Esophagus mucosa (tissue), 1 donor: ENCODE measurements at places on chromosomes 4 and X. TPM values are rescaled to one million over a fixed set of nuclear protein-coding genes. Genes with fewer than 3 reads are reported as not detected.
A peak's percentile ranks its signal among the peaks of the same experiment; 100 is the strongest.

The AKAP14 gene
- total RNA-seq = not detected

GRCh38 chr4:158597879-158598596 is 73.6 kb downstream of the C4orf46 start:
- no peak for ATAC-seq

The SLC34A2 gene
- total RNA-seq = 4.9 TPM

The CSAG1 gene
- not detected for total RNA-seq

- no peak for ATAC-seq
These were observed 13.5 kb upstream of the FGG start for GRCh38 chr4:154625971-154626370.

GRCh38 chr4:121411151-121411744 is 30.4 kb upstream of the QRFPR start:
- ATAC-seq = peak; percentile 28

DNA sequence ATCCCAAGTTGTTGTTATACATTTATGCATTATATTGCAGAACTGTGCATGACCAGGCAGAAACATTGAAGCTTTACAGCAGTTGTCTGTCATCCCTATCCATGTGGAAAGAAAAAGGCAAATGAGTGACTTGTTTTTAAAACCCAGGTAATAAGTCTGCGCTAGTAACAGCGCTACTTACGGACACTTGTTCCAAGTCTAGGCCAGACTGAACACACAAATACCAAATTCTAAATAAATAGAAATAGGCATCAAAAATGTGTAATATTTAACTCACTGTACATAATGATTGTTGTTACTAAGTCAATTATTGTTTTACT is 548 bp upstream of the MAML3 start:
- no peak for ATAC-seq

DNA sequence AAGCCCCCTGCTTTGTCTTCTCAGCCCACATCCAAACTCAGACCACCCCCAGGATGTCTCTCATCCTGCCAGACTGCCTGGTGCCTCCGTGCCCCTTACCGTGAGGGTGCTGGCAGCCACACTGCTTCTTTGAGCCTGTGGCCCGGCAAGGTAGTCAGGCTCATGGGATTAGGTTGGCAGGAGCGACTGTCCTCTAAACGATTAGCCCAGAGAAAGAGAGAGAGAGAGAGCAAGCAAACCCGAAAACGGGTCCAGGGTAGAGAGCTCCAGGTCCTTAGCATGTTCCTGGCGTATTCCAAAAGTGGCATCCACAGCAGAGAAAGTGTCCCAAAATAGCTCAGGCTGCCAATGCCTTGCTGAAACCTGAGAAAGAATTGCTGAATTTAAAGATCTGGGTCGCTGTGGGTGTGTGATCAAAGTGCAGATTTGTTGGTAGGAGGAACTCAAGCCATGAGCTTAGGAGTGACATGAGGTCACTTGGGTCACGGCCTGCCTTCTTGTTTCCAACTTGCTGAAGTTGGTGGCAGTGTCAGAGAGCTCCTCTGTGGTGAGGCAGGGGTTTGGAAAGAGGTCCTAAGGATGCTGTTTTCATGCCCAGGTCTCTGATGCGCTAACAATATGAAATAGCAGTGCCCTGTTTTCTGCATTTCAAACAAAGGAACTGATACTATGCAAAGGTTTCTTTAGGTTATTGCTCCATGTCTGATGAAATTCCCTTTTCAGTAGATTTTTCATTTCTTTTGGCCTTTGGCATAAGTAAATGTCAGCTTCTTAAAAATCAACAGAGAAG is 81.6 kb downstream of the RTL9 start:
- ATAC-seq = no peak

DNA sequence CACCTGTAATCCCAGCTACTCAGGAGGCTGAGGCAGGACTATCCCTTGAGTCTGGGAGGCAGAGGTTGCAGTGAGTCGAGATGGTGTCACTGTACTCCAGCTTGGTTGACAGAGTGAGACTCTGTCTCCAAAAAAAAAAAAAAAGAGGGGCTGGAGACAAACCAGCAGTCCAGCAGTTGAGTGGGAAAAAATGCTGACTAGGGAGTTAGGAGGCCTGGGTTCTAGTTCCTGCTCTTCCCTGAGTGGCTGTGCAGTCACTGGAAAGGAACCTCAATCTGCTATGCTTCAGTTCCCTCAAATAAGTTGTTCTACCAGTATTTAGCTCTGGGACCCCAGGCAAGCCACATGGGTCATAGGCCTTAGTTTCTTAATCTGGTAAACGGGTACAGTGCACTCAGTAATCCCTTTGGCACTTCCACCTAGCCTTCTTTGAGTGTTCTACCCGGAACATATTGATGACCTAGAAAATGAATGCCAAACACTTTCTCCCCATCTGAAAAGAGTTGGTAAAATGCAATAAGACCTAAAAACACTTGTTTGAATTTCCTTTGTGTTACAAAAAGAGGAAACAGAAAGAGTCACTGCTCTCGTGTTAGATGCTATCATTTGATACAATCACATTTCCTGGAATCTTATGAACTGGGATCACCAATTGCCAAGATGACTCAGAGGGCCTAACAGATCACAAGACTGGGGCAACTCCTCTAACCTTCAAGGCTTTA is 99.3 kb upstream of the EGFL6 start:
- ATAC-seq = peak; percentile 51

The OTUD6A gene
- total RNA-seq = not detected

DNA sequence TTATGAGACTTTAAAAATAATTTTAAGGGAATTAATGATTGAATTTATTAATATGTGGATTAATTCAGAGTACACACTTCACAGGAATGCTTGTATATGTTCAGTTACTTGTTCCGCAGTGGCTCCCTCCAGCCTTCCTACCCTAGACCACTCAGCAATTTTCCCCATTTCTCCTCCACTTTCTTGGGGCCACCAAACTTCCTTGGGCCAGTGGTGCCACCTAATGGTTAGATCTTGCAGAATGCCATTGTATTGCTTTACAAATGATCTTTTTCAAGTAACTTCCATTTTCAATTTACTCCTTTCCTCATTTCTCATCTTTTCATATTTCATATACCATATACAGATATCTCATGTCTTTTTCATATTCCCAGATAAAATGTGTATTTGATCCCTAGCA is 3.6 kb upstream of the RNF175 start:
- ATAC-seq = no peak

- ATAC-seq = no peak
These were observed 51.0 kb upstream of the MTM1 start for GRCh38 chrX:150517303-150517910.

The G3BP2 gene
- total RNA-seq = 47.2 TPM

DNA sequence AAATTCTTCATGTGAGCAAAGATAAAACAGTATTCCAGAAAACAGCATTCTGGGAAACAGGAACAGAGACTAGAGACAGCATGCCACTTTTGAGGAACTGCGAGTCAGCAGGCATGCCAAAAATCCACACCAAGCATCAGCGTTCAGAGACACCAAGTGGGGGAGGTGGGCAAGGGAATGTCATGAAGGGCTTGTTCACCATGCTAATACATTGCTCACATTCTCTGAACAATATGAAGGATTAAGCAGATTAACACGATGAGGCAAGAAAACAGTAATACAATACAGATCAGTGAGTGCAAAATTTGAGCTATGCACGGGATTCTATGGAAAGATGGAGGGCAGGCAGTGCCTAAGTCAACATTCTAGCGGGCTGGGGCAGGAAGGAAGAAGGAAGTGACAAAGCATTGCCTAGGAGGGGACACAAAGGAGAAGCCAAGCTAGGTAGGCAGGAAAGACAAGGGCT is 278.3 kb downstream of the FBXW7 start:
- peak; percentile 30 for ATAC-seq

The MAGEE2 gene
- not detected for total RNA-seq

The GLA gene
- total RNA-seq = 16.9 TPM

- peak; percentile 81 for ATAC-seq
These were observed 799.6 kb upstream of the DIAPH2 start for GRCh38 chrX:95885074-95885473.

The HNRNPDL gene
- 111 TPM for total RNA-seq

The VCX gene
- not detected for total RNA-seq

The RNF128 gene
- total RNA-seq = 5.2 TPM

- peak; percentile 31 for ATAC-seq
These were observed 14.1 kb downstream of the RAB40AL start for GRCh38 chrX:102950908-102951866.

- no peak for ATAC-seq
These were observed 139.8 kb downstream of the CLCN4 start for GRCh38 chrX:10296576-10296975.

The RRAGB gene
- 5.6 TPM for total RNA-seq

DNA sequence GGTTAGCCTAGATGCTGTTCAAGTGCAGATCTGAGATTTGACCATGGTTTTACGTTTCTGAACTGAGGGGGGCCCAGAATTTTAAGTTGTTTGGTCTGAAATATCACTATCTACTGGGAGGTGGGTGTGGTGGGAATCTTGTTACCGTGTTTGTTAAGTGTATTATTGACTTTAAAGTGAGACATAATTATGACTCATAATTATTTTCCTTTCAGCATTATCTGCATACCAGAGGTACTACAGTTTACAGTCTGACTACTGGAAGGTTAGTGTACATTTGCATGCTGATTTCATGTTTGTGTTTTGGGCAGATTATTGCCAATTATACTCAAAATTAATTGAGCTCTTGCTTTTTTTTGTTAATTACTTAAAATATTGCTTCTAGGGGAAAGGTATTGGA is 101.5 kb downstream of the KDM6A start:
- peak; percentile 90 for ATAC-seq

The ADH5 gene
- total RNA-seq = 90.8 TPM

DNA sequence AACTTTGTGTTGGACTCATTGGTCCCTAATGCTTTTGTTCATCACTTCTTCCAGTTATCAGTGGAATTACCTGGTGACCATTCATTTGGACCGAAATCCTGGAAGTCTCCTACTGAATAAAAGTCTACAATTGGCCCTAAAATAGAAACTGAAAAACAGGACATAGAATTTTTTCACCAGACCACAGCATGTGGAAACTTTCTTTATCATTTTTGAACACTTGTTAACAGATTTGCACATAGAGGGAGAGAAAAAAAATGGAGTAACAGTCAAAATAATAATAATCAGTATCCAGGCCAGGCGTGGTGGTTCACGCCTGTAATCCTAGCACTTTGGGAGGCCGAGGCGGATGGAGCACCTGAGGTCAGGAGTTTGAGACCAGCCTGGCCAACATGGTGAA is 7.1 kb downstream of the EPGN start:
- ATAC-seq = no peak

The AFM gene
- total RNA-seq = not detected
